ENCODE measurements at places on chromosomes 1 and 21.

- DNase-seq: no peak
These were observed 7.8 kb downstream of the CAPZB start for GRCh38 chr1:19477284-19478249.

GRCh38 chr1:51906306-51907078 lies 28.0 kb upstream of the NRDC start:
- DNase-seq: no peak

DNA sequence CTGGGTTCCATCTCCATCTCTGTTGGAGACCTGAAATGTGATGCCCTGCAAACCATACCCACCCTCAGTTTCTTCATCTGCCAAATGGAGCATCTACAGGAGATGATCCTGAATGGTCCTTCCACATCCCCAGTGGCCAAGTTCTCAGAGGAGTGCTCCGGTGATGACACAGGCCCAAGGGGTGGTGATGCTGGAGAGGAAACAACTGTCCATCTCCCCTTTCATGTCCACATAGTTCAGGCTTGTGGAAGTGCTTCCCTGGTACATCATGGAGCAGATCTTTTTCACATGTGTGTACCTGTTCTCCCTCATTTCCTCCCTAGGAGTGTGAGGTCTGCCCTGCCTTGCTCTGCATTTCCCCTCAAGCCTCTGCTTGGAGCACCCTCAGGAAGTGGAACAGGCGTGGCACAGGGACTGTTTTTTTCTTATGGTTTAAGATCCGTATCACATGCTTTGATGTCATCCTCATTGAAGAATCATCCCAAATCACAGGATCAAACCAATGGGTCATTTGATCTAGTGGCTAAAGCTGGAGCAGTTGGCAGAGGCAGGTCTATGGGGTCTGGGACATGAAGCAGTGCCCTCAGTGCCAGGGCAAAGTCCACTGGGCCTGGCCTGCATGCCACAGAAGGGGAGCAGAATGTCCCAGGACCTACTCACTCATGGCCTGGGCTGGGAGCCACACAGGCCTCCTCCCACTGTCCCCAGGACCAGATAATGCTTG lies 8.2 kb upstream of the TRIM63 start:
- DNase-seq: no peak

- DNase-seq: no peak
These were observed 47.9 kb upstream of the NBL1 start for GRCh38 chr1:19596065-19596713.

- no peak for DNase-seq
These were observed 30.9 kb upstream of the NEXN start for GRCh38 chr1:77857552-77857951.

Data from GM06990 (cell line).